ENCODE measurements at places on chromosomes 7 and 10.

GRCh38 chr7:40698214-40698920, 563.6 kb downstream of the SUGCT start:
- no peak for DNase-seq

- no peak for DNase-seq
Observed at GRCh38 chr10:79982362-79982800, 33.5 kb upstream of the SFTPD start.

GRCh38 chr7:29086545-29086944, 59.8 kb downstream of the CPVL start:
- DNase-seq = no peak

DNA sequence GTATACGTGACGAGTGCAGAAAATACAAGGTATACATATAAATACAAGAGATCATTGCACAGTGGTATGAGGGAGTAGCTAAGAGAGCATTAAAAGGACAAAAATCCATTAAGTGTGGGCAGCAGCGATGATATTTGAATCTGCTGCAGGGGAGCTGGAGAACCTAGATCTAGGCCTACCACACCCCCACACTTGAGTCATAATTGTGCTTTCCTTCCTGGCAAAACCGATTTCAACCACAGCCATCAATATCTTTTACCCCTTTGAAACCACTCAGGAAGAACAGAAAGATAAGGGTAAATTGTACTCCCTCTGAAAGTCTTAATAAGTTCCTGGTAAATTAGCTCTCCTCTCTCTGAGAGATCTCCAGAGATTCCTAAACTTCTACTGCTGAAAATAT, 345.0 kb downstream of the SORCS1 start:
- no peak for DNase-seq

GRCh38 chr10:47339186-47339735, 8.9 kb upstream of the RBP3 start:
- no peak for DNase-seq

GRCh38 chr10:8815969-8816368, 761.5 kb downstream of the GATA3 start:
- no peak for DNase-seq

Data from T-helper 17 cell (primary cell).